ENCODE measurements at places on chromosomes 2 and 18. TPM values are rescaled to one million over a fixed set of nuclear protein-coding genes. Genes with fewer than 3 reads are reported as not detected.
A peak's percentile ranks its signal among the peaks of the same experiment; 100 is the strongest.

The REG1B gene
- total RNA-seq: not detected

The PRSS56 gene
- not detected for total RNA-seq

The CROCC2 gene
- total RNA-seq: not detected

The PLCL1 gene
- 1.8 TPM for total RNA-seq

The KLHL29 gene
- total RNA-seq: 6.2 TPM

The ARID5A gene
- 86.9 TPM for total RNA-seq

The TTC31 gene
- total RNA-seq: 43.1 TPM

DNA sequence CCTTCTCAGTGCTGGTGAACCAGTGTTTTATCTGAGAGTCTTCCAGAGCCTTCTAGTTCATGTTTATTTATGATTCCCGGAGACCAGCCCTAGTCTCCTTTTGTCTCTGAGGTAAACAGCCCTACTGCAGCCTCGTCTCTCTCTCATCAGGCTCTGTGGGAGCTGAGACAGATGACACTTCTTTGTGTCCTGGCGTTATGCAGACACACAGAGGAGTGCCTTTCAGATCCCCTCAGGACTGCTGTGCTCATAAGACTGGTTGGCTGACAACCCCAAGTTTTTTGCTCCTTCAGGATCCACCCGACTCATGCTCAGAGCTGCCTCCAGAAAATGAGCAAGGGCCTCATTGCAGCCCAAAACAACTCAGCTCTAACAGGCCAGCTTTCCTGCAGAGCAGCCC is 523.8 kb upstream of the SPHKAP start:
- H3K4me1 ChIP-seq: no peaks in the 10 kb centered on the region
- DNase-seq: no peak
- H3K27ac ChIP-seq: no peak overlapping the region
- H3K4me3 ChIP-seq: no peak overlapping the region
- H3K36me3 ChIP-seq: no peaks in the 10 kb centered on the region

DNA sequence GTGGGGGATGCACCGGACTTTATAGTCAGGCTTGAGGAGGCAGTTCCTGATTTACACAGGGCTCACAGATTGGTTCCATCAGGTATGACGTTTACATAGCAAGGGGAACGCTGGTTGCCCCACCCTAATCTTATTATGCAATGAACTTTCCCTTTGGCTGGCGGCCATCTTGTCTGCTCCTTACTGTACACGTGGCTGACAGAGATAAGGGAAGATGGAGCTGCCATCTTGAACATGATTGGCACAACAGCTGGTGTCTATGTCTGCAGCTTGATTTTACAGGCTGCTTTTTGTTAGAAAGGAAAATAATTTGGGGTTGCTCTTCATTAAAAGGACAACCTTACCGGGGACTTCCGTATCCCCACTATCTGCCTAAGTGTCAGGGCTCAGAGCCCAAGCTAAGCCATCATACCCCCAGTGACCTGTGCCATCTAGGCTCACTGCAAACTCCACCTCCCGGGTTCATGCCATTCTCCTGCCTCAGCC is 33.5 kb upstream of the ATG16L1 start:
- no peak overlapping the region for H3K27ac ChIP-seq
- no peaks in the 10 kb centered on the region for H3K36me3 ChIP-seq
- no peaks in the 10 kb centered on the region for H3K4me1 ChIP-seq
- no peaks in the 10 kb centered on the region for H3K27me3 ChIP-seq

GRCh38 chr18:58529714-58530354 is 99.1 kb downstream of the ALPK2 start:
- peak; percentile 71 for DNase-seq
- no peaks in the 10 kb centered on the region for H3K27me3 ChIP-seq
- no peaks in the 10 kb centered on the region for H3K4me1 ChIP-seq
- H3K4me3 ChIP-seq: no peak overlapping the region

GRCh38 chr2:111057721-111058120 is 63.0 kb upstream of the BCL2L11 start:
- no peak for DNase-seq
- H3K4me3 ChIP-seq: no peak overlapping the region
- no peak overlapping the region for H3K27ac ChIP-seq
- H3K4me1 ChIP-seq: no peaks in the 10 kb centered on the region

DNA sequence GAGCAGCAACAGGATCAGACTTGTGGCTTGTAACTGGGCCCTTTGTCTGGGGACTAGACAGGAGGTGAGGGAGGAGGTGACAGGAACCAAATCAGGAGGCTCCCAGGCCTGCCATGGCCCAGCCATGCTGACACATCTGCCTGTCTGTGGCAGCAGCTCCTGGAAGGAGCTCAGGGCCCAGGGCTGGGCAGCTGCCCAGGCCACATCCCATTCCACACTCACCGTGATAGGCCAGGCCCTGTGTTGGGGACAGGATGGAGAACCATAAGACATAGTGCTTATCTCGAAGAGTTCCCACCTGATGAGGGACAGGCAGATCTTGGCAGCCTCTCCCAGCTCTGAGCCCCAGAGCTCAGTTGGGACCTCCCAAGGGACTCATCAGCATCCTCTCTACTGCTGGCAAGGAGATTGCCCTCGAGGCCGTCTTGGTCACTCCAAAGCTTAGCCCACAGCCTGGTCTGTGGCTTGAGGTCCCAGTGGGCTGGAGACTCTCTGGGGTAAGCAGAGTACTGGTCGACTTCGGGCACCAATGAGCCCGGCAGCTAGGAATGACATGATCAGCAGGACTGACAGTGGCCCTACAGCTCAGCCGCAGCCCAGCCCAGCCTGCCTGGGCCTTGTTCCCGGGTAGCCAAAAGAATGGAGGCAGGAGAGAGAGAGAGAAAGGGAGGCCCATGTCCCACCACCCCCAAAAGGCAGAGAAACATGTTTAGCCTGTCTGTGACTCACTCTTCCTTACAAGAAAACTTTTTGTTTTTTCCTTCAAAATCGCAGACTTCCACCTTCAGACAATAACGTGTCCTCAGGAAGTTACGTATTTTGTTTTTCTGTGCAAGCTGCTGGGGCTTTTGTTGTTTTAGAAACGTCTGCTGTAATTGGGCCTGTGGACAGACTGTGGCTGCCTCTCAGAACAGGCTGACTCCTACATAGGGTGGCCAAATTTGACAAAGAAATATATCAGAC is 82.1 kb downstream of the HS1BP3 start:
- no peaks in the 10 kb centered on the region for H3K27me3 ChIP-seq
- H3K4me3 ChIP-seq: no peak overlapping the region

DNA sequence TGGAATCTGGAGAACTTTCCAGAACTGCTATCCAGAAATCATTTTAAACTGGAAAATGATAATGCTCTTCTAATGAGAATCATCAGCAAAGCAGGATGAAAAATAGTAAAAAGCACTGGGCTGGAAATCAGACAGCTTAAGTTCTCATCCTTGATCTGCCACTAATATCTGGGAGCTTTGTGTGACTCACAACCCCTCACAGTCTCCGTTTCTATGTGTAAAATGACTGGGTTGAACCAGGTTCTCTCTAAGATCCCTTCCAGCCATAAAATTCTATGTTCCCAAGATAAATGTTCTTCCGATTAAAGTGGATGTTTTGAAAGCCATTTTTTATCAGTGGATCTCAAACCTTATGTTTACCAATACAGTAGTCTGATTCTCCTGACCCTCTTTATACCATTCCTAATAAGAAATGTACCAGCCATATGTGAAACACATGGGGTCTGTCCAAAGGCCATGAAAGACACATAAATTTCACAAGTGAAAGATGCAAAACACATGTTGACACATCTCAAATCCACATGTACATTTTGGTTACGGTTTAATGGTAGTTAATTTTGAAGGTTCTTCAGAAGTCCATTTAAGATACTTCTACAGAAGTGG is 188.8 kb downstream of the EN1 start:
- H3K27ac ChIP-seq: no peak overlapping the region
- H3K4me1 ChIP-seq: no peaks in the 10 kb centered on the region
- no peaks in the 10 kb centered on the region for H3K27me3 ChIP-seq
- no peak overlapping the region for H3K4me3 ChIP-seq
- no peak for DNase-seq
- no peaks in the 10 kb centered on the region for H3K36me3 ChIP-seq

DNA sequence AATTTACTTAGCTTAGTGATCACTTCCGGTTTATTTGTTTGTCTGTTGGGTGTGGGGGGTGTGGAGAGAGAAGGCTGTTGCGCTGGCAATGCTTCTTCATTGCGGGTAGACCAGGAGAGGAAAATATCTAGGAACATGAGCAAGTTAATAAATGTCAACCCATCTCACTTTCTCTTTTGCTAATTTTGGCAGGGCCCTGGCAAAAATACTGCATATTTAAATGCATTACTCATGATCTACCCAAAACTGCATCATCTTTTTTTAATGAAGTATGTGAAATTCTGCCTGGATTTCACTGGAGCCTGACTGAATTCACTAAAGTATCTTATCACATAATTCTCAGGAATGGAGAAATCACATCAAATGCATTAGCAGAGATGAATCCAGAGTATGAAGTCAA is 1131.0 kb upstream of the NXPH2 start:
- H3K27ac ChIP-seq: no peak overlapping the region
- DNase-seq: no peak
- no peaks in the 10 kb centered on the region for H3K27me3 ChIP-seq
- no peaks in the 10 kb centered on the region for H3K4me1 ChIP-seq
- H3K36me3 ChIP-seq: no peaks in the 10 kb centered on the region
- no peak overlapping the region for H3K4me3 ChIP-seq

DNA sequence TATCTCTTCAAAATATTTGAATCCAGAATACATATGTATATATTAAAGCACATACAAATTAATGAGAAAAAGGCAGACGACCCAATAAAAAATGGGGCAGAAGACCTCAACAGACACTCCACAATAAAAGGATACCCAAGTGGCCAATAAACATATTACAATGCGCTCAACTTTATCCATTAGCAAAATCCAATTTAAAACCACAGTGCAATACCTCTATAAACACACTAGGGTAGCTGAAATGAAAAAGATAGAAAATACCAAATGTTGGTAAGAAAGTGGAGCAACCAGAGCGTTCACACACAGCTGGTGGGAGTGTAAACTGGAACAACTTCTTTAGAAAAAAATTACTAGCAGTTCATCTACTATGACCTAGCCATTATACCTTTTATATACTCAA is 75.3 kb downstream of the CCDC148 start:
- H3K4me3 ChIP-seq: no peak overlapping the region
- no peaks in the 10 kb centered on the region for H3K36me3 ChIP-seq
- no peak for DNase-seq
- no peaks in the 10 kb centered on the region for H3K4me1 ChIP-seq
- no peaks in the 10 kb centered on the region for H3K27me3 ChIP-seq

DNA sequence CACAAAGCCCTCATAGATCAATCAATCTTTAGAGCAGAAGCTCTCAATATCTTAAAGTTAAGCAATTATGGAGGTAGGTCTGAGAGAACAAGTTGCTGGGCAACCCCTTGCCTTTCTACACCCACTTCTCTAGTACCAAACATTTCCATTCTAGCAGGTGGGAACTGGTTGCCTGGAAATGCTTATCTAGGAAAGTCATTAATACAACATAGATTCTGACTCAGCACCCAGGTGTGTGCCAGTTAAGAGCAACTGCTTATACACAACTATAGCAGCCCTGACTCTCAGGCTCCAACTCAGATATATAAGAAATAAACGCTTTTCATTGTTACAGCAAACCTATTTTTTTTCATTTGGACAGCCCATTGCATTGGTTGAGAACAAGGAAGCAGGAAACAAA is 237.7 kb downstream of the IRS1 start:
- no peaks in the 10 kb centered on the region for H3K36me3 ChIP-seq
- no peaks in the 10 kb centered on the region for H3K4me1 ChIP-seq
- DNase-seq: no peak

- H3K27me3 ChIP-seq: no peaks in the 10 kb centered on the region
- no peaks in the 10 kb centered on the region for H3K4me1 ChIP-seq
- no peak overlapping the region for H3K4me3 ChIP-seq
Measured at GRCh38 chr2:171406044-171406443, 27.7 kb downstream of the METTL8 start.

DNA sequence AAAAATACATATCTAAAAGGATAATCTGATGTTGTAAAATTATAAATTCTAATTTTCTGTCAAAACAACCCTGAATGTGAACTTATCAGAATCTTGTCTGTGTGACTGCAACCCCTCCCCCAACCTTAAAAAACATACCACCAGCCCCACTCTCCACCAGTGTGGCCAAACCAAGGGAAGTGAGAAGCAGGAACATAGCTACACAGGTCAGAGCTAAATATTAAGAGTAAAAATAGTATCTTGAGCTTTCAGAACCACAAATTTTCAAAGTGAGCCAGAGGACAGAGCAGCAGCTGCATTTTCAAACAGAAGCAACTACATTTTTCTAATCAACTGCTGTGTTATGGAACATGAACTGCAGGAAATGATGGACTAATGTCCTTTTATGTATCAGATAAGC is 156.7 kb downstream of the SLC4A10 start:
- no peaks in the 10 kb centered on the region for H3K27me3 ChIP-seq
- H3K27ac ChIP-seq: no peak overlapping the region
- no peak for DNase-seq
- no peaks in the 10 kb centered on the region for H3K36me3 ChIP-seq
- H3K4me1 ChIP-seq: no peaks in the 10 kb centered on the region

GRCh38 chr18:48933578-48934414 is 17.0 kb downstream of the SMAD7 start:
- H3K36me3 ChIP-seq: no peaks in the 10 kb centered on the region
- H3K4me1 ChIP-seq: peaks cover 73% of the 10 kb centered on the region
- no peak overlapping the region for H3K4me3 ChIP-seq
- H3K27ac ChIP-seq: no peak overlapping the region

GRCh38 chr2:48715042-48715899 is 40.3 kb downstream of the LHCGR start:
- H3K4me3 ChIP-seq: no peak overlapping the region
- peaks cover 4% of the 10 kb centered on the region for H3K27me3 ChIP-seq
- no peak overlapping the region for H3K27ac ChIP-seq
- H3K36me3 ChIP-seq: no peaks in the 10 kb centered on the region
- H3K4me1 ChIP-seq: no peaks in the 10 kb centered on the region

GRCh38 chr2:101986376-101986775 is 5.4 kb upstream of the IL1R2 start:
- no peaks in the 10 kb centered on the region for H3K27me3 ChIP-seq
- no peak for DNase-seq
- H3K27ac ChIP-seq: no peak overlapping the region
- H3K4me3 ChIP-seq: no peak overlapping the region

- H3K36me3 ChIP-seq: no peaks in the 10 kb centered on the region
- no peak for DNase-seq
Measured at GRCh38 chr2:215793747-215794595, 219.4 kb downstream of the MREG start.

GRCh38 chr2:1004398-1004797 is 53.7 kb downstream of the SNTG2 start:
- H3K4me3 ChIP-seq: no peak overlapping the region
- no peak for DNase-seq
- no peaks in the 10 kb centered on the region for H3K27me3 ChIP-seq
- H3K4me1 ChIP-seq: no peaks in the 10 kb centered on the region
- H3K36me3 ChIP-seq: no peaks in the 10 kb centered on the region
